ENCODE measurements at places on chromosomes 7 and 10.

DNA sequence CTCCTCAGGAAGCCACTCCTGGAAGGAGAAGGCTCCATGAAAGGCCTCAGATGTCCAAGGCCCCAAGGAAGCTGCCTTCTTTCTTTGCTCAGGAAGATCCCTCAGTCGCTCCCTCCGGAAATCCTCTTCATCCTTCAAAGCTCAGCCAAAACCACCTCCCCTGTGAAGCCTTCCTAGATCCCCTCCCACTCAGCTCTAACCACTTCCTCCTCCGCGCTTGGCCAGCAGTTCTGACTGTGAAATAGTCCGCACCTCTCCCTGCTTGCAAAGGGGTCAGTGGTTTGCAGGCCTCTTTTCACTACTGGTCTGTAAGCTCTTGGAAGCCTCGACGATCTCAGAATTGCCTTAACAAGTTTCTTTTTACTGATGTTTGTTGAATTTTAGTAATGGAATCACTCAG is 23.9 kb downstream of the PYROXD2 start:
- DNase-seq = no peak

DNA sequence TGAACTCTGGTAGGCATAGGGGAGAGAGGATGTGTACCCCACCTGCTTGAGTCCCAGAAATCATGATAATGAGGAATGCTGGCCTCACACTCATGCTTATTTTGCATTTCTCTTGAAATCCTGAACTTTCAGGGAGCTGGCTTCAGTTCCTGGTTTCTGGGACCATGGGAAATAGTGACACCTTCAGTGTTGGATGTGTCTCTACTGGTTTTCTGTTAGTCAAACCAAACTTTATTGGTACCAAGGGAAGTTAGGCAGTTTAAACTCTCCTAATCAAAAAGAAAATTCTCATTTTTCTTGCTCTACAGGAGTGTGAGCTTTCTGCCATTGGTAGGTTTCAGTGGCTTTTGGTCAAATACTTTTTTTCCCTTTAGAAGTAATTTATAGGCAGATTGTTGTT is 11.8 kb upstream of the PCGF5 start:
- DNase-seq = no peak

DNA sequence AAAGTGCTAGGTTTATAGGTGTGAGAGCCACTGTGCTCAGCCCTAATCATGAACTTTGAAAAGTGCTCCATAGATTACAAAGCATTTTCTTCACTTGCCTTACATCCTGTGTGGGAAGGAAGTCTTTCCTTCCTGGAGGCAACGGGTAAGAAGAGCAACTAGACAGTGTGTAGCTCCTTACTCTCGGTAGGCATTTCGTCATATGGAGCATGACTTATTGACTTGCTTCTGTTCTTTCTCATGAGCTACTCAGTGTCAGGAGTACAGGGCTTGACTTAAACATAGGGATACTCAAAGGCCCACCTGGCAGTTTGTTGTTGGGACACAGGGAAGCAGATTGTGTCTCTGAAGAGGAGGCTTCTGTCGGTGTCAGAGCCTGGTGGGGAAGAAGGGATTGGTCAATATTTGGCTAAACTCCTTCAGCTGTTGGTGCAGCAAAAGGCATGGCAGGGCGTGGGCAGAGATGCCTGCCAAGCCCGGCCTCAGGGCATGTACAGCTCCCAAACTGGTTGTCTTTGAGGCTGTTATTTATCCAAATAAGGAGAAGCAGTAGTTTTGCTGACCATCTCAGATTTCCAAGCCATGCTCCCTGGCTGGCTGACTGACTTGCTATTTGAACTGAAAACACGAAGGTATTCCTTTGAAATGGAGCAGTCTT is 248.9 kb downstream of the KIAA1217 start:
- no peak for DNase-seq

DNA sequence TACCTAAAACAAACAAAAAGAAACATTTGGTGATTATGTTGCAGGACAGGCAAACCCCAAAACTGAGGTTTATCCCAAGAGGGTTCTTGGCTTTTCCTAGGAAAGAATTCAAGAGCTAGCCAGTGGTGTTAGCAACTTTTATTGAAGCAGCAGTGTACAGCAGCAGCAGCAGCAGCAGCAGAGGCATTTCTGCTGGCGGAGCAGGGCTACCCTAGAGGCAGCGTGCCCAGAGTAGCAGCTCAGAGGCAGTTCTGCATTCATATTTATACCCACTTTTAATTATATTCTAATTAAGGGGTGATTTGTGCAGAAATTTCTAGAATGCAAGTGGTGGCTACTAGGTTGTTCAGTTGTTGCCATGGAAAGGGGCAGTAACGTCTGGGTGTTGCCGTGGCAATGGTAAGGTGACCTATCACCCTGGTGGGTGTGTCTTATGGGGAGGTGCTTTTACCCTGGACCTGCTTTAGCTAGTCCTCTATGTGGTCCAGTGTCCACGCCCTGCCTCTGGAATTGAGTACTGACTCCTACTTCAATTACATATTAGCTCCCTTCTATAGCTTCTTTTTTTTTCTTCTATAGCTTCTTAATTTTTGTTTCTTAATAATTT is 53.9 kb downstream of the VCL start:
- no peak for DNase-seq

GRCh38 chr7:113086431-113086888 is at the start of gene GPR85:
TSS of gene GPR85 (minus strand) at chr7:113086827. CDS start at chr7:113084721, 2,106 bp downstream.
- DNase-seq = peak; percentile 24

DNA sequence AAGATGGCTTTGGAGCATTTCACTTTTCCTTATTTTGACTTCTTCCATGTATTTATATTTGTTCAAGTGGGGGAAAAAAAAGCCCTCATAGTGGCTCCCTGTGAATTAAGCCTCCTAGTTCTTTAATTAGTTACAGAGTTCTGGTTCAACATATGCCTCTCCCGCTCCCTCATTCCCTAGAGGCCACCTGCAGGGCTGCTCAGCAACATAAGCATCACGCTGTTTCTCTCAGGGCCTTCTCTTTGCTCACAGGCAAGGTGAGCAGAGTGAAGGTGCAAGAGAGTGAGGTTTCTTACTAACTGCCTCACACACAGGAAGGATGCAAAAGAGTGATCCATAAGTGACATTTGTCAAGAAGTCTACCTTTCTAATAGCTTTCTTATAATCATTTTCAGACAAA is 196.7 kb downstream of the SEMA3E start:
- DNase-seq = no peak

- DNase-seq = no peak
Observed at GRCh38 chr7:157702311-157703023, 365.7 kb downstream of the DNAJB6 start.

GRCh38 chr7:151726652-151727578 is 150.0 kb downstream of the PRKAG2 start:
- DNase-seq = no peak

DNA sequence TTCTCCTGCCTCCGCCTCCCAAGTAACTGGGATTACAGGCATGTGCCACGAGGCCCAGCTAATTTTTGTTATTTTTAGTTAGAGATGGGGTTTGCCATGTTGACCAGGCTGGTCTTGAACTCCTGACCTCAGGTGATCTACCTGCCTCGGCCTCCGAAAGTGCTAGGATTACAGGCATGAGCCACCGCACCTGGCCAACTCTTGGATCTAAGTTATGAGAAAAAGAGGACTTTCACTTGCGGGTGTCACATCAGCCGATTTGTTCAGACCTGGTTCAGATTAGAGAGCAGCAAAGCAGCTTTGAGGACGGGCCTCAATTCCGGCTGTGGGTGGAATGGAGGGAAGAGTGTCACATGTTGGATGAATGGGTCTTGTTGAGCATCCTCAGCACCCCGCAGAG is 61.0 kb upstream of the FGFR2 start:
- DNase-seq = no peak

- no peak for DNase-seq
Observed at GRCh38 chr10:91127341-91128082, 93.0 kb upstream of the PCGF5 start.

- DNase-seq = no peak
Observed at GRCh38 chr7:104208421-104208780, 588 bp upstream of the ORC5 start.

- DNase-seq = no peak
Observed at GRCh38 chr7:74256491-74257408, 2.6 kb upstream of the RFC2 start.

DNA sequence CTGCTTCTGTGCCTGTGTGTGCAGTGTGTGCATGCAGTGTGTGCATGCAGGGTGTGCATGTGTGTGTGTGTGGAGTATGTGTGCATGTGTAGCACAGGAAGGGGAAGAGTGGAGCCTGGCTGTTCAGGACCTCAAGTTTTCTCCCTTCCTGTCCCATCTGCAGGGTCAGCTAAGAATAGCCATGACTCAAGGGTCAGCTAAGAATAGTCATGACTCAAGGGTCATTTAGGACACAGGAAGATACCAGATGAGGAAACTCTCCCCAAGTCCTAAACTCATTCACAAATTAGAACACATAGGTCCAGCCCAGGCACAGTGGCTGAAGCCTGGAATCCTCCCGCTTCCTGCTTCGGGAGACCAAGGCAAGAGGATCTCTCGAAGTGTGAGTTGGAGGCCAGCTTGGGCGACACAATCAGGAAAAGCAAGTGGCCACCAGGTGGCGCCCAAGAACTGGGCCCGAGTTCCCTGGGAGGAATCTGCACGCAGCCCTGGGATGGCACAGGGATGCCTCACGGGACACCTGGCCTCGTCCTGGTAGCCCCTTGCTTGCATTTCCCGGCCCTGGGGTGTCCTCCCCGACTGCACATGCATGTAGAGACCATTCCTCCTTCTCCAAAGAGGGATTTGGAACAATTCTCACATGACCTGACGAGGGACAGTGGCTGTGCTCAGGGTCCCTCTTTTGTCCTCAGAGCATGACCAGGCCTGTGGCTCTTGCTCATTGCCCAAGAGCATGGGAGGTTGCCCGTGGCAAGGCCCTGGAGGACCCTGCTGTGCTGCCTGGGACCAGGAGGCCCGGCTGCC is 21.4 kb upstream of the VOPP1 start:
- DNase-seq = peak; percentile 79

DNA sequence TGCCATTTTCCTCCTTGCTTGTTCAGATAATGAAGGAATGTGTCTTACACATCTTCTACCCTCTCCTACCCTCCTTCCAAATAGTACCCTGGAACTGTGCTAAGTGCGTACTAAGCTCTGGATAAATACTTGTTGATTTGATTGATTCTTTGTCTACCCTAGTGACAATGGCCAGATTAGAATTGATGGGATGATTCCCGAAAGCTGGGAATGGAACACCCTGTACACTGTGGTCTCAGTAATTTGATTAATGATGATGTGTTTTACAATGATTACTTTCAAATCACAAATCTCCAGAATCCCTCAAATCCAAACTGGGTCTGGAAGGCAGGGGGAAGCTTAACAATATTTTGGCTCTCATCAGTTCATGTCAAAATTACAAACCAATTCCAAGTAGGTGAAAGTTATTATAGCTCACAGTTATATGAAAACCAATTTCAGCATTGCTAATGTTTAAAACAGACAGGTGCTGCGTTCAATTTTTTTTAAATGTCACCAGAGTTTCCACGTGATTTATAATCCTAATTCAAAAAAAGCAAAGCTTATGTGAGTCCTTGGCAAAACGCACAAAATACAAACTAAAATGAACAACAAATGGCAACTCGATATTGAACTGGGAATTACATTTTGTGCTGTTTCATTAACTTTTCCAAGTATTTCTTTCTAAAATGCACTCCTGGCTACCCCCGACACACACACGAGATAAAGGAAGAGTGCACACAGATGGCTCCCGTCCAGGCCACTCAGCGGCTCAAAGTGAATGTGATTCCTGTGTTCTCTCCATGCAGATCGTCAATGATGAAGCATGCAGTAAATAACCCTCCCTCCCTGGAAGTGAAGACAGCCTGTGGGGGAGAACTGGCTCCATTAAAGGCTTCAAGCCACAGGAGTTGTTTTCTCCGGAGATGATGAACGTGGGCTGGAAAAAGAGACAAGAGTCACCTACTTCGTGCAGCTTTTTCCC is 21.7 kb upstream of the ADRB1 start:
- DNase-seq = no peak
